ENCODE measurements at places on chromosomes 5 and 9.

DNA sequence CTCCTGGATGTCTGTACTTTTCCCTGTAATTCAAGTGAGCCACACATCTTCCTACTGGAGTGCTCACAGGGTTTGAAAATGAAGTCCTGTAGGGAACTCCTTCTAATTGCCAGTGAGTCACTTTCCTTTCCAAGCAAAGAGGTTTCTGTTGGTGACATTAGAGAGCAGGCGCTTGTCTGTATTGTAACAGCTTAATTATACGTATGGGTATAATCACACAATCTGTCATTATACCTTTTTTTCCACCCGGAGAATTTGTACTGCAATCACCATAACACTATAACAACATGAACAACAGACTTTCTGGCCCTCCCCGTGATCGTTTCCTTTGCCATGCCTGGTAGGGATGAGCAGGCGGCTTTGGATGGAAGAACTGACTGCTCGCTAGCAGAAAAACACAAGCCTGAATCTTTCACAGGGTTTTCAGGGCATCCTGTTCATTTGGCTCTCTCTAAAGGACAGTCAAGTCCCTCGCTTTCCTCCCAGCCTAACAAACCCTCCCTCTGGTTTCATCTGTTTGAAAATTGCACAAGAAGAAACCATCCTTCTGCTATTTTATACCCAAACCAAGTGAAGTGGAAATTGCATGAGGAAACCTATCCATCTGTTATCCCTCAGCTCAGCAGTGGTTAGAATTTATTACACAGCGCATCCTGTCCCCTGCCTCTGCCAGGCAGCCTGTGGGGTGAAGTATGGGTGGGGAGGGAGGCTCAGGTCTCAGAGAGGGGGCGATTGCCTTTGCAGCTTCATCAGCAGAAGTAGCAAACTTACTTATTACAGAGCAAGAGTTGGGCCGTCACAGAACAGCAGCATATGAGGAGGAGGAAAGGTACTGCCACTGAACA lies 307.0 kb upstream of the TLE4 start:
- no peak for DNase-seq

- DNase-seq, result no peak
Observed at GRCh38 chr5:130151239-130151638, 247.0 kb downstream of the CHSY3 start.

DNA sequence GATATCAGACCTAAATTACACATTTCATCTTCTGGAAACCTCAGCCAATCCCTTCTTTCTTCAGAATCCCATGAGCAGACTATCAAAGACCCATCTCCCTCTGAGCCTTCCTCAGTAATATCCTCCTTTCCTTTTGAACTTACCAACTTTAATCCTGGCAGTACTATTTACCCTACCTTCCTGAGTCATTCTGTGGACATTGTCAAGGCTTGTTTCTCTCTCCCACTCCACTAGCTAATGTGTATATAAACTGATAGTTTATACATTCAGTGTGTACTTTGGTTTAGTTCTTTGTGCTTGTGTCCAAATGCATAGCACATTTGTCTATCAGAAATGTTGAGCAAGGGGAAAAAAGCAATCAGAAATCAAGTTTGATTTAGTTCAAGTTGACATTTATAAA lies 568.3 kb downstream of the CSNK1G3 start:
- DNase-seq, result no peak

GRCh38 chr9:20030671-20031070 lies 241.8 kb upstream of the SLC24A2 start:
- DNase-seq, result no peak

DNA sequence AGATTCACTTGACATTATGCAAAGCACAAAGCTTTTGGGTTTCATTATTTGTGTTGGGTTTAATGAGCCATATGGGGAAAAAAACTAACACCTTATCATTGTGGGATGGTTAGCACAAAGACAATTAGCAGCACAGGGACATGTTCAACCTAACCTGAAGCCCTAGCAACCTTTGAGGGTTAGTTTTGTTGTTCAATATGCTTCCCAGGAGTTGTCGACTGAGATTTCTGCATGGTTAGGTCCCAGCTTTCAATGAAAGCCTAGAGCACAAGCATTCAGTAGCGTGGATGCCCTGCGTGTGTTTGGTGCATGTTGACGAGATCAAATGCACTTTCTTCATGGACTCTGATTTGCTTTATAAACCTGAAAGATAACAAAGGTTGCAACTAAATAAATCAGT lies 565.2 kb upstream of the TLE4 start:
- DNase-seq, result no peak

DNA sequence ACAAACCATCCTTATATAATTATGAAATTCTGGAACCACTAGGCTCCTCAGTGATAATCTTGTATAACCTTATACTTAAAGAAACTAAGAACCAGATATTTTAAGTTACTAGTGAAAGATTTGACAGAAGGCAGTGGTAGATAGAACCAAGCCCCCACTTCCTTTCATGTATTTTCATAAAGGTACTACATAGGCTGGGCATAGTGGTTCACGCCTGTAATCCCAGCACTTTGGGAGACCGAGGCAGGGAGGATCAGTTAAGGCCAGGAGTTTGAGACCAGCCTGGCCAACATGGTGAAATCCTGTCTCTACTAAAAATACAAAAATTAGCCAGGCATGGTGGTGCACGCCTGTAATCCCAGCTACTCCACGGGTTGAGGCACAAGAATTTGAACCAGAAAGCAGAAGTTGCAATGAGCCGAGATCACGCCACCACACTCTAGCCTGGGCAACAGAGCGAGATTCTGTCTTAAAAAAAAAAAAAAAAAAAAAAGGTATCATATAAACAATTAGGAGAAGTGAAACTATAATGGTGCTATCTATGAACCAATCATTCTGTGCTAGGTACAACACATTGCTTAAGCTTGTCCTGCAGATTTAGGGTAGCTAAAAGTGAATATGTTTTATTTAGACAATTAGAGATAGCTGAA lies 27.9 kb upstream of the DTWD2 start:
- no peak for DNase-seq

DNA sequence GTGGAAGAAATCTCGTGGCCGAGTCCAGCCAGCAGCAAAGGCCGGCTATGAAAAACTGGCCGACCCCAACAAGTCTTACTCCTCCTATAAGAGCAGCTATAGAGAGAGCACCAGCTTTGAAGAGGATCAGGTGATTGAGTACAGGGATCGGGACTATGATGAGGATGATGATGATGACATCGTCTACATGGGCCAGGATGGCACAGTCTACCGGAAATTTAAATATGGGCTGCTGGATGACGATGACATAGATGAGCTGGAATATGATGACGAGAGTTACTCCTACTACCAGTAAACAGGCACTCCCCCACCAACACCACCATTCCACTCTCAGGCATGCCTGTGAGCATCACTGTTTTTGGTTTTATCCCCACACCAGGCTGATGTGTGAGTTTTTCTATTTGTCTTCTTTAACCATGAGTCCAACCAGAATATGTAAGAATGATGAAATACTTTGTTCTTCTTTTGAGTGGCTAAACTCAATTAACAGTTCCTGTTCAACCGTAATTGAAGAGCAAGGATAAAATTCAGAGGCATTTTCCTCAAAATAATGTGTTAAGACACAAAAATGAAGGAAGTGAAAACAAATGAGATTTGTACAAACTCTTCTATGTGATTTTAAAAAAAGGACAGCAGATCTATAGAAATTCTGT lies 35.5 kb downstream of the RFK start:
- DNase-seq, result no peak

DNA sequence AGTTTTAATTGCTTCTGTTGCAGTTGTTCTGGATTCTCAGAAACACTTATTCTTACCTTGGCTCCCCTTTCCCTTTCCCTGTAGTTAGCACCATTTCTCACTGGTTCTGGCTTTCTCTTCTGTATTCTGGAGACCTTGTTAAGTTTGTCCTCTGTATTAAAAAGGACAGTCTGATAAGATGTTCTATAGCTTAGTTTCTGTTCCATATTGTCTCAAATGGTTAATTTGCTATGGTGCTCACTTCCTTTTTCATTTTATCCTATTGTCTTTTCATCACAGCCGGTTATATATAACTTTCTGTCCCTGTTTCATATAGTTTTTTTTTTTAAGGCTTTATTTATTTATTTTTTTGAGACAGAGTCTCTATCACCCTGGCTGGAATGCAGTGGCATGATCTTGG lies 41.4 kb upstream of the KIAA1958 start:
- no peak for DNase-seq

DNA sequence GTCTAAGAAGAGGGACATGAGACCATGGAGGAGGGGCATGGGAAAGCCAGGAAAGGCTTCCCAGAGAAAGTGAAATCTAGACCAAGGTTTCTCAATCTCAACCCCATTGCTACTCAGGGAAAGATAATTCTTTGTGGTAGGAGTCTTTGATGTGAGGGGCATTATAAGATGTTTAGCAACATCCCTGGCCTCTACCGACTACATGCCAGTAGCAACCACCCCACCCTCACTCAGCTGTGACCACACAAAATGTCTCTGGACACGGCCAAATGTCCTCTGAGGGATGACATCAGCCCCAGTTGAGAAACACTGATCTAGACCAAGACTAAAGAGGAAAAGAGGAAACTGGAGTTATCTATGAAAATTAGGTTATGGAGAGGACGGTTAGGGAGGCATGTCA lies 298.5 kb upstream of the KIF2A start:
- DNase-seq, result no peak

GRCh38 chr9:34570809-34571480 lies 18.6 kb downstream of the CNTFR start:
- no peak for DNase-seq

- DNase-seq, result peak; percentile 3
Observed at GRCh38 chr9:112028242-112029221, 131.9 kb downstream of the UGCG start.

GRCh38 chr9:82052081-82052480 lies 63.5 kb downstream of the SPATA31D1 start:
- no peak for DNase-seq

- no peak for DNase-seq
Observed at GRCh38 chr9:77418226-77418625, 229.9 kb downstream of the GNA14 start.
